ENCODE measurements at places on chromosomes 5 and 9. TPM values are rescaled to one million over a fixed set of nuclear protein-coding genes. Genes with fewer than 3 reads are reported as not detected.

The TMEM232 gene
- polyA plus RNA-seq = 1.2 TPM

DNA sequence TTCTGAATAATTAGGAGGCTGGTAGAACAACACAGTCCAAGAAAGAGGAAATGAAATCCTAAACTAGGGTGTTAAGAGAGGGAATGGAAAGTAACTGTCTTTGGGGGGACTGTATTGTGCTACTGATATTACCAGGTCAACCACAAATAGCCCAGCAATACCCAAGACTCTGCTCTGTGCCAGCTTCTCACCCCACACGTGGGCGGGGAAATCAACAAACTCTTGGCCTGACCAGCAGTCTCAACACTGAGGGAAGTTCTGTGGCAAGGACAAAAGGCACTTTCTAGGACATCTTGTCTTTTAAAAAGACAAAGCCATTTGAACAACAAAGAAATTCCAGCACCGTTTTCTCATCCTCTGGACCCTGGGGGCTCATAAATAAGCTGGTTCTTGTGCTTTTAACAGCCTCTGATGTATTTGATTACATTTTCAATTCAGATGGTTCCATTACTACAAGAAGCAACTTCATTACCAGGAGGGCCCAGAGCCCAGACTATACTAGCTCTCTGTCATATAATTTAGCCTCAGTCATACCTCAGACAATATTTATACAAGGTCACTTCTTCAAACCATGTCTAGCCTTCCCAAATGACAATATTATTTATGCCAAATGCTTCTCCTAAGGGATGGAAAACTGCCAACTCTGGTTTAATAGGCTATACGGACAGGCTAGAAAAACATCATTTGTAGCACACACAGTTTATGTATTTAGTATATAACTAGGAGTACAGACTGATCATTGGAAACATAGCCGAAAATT lies 297.8 kb downstream of the CWC27 start:
- DNase-seq = no peak

DNA sequence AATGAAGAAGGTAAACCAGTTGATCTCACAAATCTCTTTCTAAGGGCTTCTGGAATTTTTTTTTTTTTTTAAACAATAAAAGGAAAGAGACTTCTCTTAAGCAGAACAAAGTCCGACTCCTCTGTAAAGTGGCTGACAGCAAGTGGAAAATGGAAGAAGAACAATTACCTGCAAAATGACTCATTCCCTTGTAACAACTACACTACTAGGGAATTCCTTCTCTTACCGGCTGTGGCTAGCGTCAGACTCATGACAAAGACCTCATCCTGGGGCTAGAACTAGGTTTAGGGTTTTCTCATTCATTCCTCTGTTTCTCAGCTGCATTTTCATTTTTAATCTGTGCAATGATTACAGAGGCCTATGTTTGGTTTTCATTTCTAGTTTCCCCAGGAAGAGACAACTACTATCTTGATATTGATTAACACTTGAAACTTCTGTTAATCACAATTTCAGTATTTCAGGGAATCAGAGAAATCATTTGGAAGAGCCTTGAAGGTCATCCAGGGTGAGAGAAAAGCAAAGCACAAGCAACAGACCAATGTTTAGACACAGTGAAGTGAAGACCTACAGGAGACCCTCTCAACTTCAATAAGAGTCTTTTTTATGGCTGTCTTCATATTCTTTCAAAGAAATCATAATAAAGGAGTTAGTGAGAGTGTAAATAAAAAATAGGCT lies 437.9 kb downstream of the RAB3C start:
- DNase-seq = no peak

GRCh38 chr9:105993921-105994715 lies 299.8 kb downstream of the TMEM38B start:
- no peak for DNase-seq

All from SK-N-SH (cell line).